Left colon (tissue), 2 donors: ENCODE measurements at places on chromosomes 16 and 17.

- DNase-seq: no peak
Observed at GRCh38 chr16:27600381-27600780, 50.4 kb downstream of the KATNIP start.

DNA sequence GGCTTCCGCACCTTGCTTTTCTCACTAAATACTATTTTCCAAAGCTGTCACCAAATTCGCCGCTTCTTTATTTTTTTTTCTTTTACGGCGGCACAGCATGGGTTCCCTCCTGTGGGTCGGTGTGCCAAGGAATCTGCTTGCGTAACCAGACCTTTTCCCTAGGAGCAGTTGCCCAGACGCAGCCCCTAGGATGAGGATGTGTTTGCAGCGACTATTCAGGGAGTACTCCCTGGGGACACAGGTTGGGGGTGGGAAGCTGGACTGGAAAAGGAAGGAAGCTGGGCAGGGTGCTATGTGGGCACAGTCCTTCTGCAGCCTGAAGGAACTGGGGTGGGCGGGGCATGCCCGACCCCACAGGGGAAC lies 49.0 kb upstream of the ZCCHC14 start:
- no peak for DNase-seq

GRCh38 chr17:28330671-28331070 lies 4.6 kb downstream of the IFT20 start:
- no peak for DNase-seq

DNA sequence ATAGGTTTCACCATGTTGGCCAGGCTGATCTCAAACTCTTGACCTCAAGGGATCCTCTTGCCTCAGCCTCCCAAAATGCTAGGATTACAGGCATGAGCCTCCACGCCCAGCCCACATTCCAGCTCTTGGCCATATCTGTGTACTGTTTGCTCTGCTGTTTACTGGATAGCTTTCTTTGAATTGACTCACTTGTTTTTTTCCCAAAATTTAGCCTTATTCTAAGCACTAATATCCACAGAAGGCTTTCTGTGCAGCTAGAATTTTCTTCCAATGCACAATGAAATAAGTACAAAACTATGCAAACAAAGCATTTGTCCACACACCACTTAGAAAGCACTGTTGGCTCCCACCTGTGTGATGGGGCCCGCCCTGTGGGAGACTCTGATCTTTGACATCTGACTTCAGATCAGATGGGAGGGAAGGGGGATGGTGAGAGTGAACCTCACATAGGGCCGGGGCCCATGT lies 72.2 kb downstream of the CLEC16A start:
- peak; percentile 41 for DNase-seq
